ENCODE measurements at places on chromosomes 16 and 17. TPM values are rescaled to one million over a fixed set of nuclear protein-coding genes. Genes with fewer than 3 reads are reported as not detected.

Gene SPNS3
- total RNA-seq: 0.44 TPM

Gene WNT9B
- 0.04 TPM for total RNA-seq

Gene NOXO1
- 0.89 TPM for total RNA-seq

DNA sequence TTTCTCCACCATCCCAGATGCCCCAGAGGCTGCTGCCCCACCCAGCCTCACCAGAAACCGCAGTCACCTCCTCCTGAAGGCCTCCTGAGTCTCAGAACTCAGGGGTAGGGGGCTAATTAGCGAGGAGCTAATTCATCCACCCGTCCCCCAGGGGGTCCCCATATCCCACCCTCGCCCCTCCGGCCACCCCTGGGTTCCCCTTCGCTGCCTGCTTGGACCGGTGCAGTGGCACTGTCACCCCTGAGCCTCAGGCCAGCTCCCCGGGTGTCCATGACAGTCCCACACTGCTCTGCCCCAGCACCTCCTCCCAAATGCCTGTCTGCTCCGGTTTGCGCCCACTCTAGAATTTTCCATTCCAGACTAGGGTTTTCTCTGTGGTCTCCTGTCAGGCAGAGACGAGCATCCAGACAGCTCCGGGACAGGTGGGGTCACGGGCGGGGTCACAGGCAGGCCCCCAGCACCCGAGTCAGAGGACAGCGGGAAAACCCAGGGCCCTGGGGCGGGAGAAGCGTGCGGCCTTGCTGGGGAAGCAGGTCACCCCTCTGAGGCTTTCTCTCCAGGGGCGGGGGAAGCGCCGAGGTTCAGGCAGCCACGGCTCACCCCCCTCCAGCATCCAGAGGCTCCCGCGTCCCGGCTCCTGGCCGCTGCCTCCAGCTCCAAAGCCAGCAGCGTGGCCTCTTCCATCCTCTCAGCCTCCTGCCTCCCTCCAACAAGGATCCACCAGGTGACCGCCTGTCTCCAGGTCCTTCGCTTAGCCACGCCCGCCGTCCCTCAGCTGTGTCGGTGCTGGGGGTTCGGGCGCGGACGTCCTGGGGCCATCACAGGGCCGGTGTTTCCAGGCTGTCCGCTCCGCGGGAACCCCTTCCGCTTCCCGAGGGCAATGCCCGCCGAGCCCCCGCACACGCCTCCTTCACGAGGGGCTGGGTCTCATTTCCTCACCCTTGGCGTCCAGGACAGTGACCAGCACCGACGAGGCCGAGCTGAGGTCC lies 3.1 kb upstream of the PERCC1 start:
- DNase-seq: no peak

- no peak for DNase-seq
These were observed 9.8 kb downstream of the FBF1 start for GRCh38 chr17:75931062-75931461.

- peak; percentile 88 for DNase-seq
These were observed 32.8 kb downstream of the HIC1 start for GRCh38 chr17:2087597-2088211.

- peak; percentile 46 for DNase-seq
These were observed 96.8 kb upstream of the ELAC2 start for GRCh38 chr17:13114601-13115031.

- DNase-seq: no peak
These were observed 410.5 kb downstream of the WWOX start for GRCh38 chr16:78509965-78510364.

GRCh38 chr17:78263063-78263735 lies 31.8 kb downstream of the TMEM235 start:
- DNase-seq: peak; percentile 63

DNA sequence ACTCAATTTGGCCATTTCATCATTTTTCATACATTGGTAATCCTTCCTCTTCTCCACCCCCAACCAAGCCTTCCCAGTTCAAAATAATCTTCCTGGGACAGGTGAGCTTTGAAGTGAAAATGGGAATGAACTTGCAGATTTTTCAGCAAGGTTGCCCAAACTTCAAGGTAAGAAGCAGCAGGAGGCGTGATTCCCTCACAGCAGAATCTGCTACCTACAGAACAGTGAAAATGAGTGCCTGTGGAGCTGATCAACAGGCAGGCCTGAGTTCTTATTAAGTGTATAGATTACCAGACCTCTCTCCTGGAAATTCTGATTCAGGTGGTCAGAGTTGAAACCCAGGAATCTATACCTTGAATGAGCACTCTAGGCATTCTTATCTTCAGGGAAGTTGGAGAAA lies 356.6 kb downstream of the RBFOX1 start:
- no peak for DNase-seq

- DNase-seq: no peak
These were observed 251.4 kb upstream of the KIF2B start for GRCh38 chr17:53571342-53571741.

DNA sequence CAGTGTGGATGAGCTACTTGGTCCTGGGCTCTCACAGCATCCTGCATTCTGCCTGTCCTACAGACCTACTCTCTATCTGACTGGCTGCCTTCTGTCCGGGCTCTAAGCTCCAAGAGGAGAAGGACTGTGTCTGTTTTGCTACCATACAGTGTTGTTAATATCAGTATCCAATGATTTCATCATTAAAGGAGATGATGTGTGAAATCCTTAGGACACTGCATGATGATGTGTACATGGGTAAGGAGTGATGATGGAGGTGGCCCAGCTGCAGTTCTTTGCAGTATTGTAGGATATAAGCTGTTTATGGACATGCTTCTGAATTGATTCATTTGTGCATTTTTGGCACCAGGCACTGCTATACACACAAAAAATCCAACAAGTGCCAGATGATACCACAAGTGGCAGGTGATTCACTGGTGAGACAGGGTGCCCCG lies 536.9 kb upstream of the CDH11 start:
- DNase-seq: no peak

DNA sequence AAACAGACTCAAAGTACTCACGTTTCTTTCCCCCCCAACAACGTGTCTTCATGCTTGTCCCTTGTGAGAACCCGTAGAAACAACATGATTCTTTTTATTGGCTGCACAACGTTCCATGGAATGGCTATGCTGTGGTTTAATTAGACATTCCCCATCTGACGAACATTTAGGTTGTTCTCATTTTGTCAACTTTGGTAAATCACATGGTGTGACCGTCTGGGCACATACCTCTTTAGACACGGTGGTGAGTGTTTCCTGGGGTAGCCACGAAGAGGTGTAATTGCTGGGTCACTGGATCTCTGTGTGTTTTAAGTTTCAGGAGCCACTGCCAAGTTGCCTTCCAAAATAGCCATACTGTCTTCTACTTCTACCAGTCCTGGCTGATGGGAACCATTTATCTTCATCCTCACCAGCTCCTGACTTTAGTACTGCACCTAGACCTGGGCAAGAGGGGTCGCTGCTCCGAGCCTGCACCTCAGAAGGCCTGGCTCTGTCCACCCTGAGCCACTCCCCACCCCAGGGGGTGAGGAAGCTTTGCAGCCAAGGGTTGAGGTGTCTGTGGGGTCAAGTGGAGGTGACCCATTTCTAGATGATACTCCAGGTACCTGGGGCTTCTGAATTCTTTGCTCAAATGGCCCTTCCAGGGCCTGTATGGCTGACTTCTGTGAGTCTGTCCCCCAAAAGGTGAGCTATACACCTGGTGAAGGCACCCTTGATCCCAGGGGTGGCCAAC lies 84.7 kb downstream of the IRX5 start:
- DNase-seq: no peak
